ENCODE measurements at places on chromosomes 7 and 10. TPM values are rescaled to one million over a fixed set of nuclear protein-coding genes. Genes with fewer than 3 reads are reported as not detected.

The PLXNA4 gene
- total RNA-seq: 13.6 TPM

The EPO gene
- 0.22 TPM for total RNA-seq

The DGKB gene
- 2.6 TPM for total RNA-seq

The PTN gene
- total RNA-seq: 16.2 TPM

GRCh38 chr10:132110111-132110521 is 44.4 kb downstream of the JAKMIP3 start:
- H3K4me3 ChIP-seq: no peak overlapping the region
- no peaks in the 10 kb centered on the region for H3K36me3 ChIP-seq
- peaks cover 20% of the 10 kb centered on the region for H3K27me3 ChIP-seq

DNA sequence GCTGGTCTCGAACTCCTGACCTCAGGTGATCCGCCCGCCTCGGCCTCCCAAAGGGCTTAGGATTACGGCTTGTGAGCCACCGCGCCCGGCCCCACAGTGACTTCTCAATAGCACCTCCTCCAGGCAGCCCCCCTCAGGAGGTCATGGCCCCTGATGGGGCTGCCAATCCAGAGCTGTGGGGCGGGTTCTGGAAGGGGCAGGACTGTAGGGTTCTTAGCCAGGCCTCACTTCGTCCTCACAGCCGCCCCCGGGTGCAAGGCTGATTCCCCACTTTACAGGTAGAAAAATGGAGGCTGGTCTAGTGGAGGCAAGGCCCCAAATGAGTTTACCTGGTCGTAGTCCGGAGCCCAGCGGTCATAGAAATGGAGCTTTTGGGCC is 638 bp downstream of the METTL27 start:
- peak overlapping the region; percentile 92 for H3K4me3 ChIP-seq
- no peak for DNase-seq
- H3K36me3 ChIP-seq: no peaks in the 10 kb centered on the region
- H3K27me3 ChIP-seq: no peaks in the 10 kb centered on the region
- peaks cover 14% of the 10 kb centered on the region for H3K4me1 ChIP-seq
- peak overlapping the region; percentile 87 for H3K27ac ChIP-seq

GRCh38 chr7:47104206-47104549 is 477.7 kb downstream of the TNS3 start:
- H3K27me3 ChIP-seq: no peaks in the 10 kb centered on the region
- H3K36me3 ChIP-seq: no peaks in the 10 kb centered on the region
- H3K4me3 ChIP-seq: no peak overlapping the region
- no peaks in the 10 kb centered on the region for H3K4me1 ChIP-seq
- no peak for DNase-seq

DNA sequence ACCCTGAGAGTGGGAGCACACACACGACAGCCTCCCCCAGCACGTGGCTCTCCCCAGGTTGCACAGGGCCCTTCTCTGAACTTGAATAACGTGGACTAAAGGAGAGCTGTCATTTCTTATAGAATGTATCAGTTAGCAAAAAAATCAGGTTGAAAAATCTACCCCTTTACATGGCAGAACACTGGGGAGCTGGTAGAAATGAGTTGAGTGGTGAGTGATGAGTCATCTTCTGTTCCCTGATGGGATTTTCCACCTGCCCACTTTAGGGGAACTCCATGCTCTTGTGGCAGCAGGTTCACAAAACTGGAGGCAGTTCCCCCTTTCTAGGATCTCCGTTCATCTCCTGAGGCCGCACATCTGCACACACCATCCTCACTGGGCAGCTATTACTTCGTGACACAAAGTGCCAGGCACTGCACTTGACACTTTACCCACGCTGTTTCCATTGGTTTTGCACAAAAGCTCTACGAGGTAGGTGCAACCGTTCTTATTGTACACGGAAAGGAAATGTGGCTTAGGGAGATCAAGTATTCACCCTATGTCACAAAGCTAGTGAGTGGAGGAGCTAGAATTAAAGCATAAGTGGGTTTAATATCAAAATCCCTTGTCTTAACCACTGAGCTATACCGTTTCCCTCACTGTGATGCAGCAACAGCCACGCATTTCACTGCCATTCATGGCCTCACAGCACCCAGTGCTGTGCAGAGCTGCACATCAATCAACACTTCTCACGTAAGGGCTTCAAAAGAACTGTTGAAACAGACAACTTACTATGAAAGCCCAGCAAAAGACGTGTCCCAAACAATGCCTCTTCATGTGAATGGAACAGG is 80.2 kb downstream of the RNF216 start:
- peaks cover 53% of the 10 kb centered on the region for H3K4me1 ChIP-seq
- H3K4me3 ChIP-seq: no peak overlapping the region
- H3K27me3 ChIP-seq: no peaks in the 10 kb centered on the region
- peaks cover 11% of the 10 kb centered on the region for H3K36me3 ChIP-seq

DNA sequence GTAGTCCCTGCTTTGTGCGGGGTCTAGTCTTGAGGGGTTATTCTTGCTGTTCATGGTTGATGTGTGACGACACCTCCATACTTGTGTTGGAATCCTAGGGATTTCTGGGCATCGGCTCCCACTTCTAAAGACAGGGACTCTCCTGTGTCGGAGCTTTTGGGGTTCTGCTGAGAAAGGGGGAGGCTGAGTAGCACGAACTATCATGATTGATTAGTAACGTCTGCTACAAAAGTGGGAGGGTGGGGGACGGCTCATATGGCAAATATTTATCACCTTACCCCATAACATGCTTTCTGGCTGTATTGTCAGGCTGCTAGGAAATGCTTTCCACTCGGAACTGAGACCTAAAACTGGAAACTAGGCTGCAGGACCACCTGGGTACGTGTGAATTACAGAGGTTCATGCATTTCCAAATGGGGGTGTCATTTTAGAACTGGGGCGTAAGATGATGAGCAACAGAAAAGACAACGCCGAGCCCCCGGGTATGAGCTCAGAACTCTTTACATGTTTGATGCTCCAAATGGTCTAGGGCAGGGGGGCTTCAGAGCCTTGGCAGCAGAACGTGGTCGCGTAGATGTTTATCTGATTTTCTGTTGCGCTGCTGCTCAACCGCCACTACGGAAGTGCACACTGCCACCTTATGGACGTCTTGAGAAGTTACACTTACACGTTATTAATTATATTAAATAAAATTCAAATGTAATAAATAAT is 15.1 kb upstream of the NME8 start:
- H3K27me3 ChIP-seq: peaks cover 15% of the 10 kb centered on the region
- H3K36me3 ChIP-seq: no peaks in the 10 kb centered on the region
- no peak overlapping the region for H3K27ac ChIP-seq
- no peak for DNase-seq

DNA sequence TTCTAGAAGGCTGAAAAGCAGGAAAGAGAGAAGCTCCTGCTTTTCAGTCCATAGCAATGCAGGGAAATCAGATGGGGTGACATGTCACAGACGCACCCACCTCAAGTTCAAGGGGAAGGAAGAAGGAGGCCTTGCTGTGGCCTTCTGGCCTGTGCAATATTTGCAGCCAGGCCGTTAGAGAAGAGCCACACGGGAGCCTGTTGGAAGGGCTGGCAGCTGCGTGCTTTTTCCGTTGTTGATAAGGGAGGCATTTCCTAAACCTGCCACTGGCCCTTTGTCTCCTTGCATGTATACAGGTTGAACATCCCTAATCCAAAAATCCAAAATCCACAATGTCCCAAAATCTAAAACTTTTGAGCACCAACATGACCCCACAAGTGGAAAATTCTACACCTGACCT is 492.5 kb upstream of the ZMIZ1 start:
- peaks cover 26% of the 10 kb centered on the region for H3K4me1 ChIP-seq
- no peaks in the 10 kb centered on the region for H3K36me3 ChIP-seq
- peaks cover under 1% of the 10 kb centered on the region for H3K27me3 ChIP-seq
- no peak for DNase-seq

GRCh38 chr7:95688931-95689495 is 83.3 kb upstream of the DYNC1I1 start:
- DNase-seq: no peak
- H3K4me3 ChIP-seq: no peak overlapping the region
- H3K27me3 ChIP-seq: no peaks in the 10 kb centered on the region
- peaks cover 22% of the 10 kb centered on the region for H3K4me1 ChIP-seq
- H3K27ac ChIP-seq: no peak overlapping the region

DNA sequence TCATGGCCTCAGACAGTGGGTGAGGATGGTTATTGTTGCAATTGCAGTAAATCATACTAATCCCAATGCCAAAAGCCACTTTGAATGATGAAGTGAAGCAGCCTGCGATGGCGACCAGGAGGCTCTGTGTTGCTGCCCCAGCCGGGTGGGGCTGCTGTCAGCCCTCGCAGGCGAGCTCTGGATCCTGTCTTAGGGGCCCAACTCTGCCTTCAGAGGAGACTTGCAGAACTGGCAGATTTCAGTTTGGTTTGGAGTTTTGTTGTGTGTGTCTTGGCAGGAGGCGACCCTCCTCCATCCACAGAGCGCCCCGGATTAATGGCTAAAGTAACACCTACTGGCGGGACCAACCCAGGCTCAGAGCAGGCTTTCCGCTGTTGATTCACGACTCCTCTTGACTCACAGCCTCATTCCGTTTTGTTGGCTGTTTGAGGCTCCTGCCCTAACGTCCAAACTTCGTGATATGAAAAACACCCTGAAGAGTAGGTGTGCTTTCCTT is 67.9 kb upstream of the BMPER start:
- H3K4me1 ChIP-seq: peaks cover 11% of the 10 kb centered on the region
- no peak overlapping the region for H3K4me3 ChIP-seq
- peaks cover 24% of the 10 kb centered on the region for H3K27me3 ChIP-seq
- peaks cover 3% of the 10 kb centered on the region for H3K36me3 ChIP-seq
- H3K27ac ChIP-seq: peak overlapping the region; percentile 29

- no peak overlapping the region for H3K27ac ChIP-seq
- peaks cover 25% of the 10 kb centered on the region for H3K36me3 ChIP-seq
- H3K4me1 ChIP-seq: peaks cover 14% of the 10 kb centered on the region
These were observed 31.1 kb downstream of the ARHGAP12 start for GRCh38 chr10:31897506-31897905.

DNA sequence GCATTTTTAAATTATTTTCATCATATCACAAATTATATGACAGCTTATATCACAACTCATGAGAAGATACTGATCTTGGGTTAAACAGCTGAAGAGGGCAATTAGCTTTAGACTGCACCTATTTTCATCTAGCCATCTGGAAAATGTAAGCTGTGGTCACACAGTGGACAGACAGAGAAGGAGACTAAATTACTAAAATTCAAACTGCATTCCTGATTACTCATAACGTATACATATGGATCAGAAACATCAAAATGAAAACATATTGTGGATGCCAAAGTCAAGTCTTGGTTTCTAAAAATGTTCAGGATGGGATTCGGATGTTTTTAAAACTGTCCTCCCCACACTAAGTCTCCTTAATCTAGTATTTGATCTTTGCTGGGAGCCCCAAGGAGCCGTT is 6.6 kb downstream of the BBIP1 start:
- H3K36me3 ChIP-seq: peaks cover 3% of the 10 kb centered on the region
- H3K27me3 ChIP-seq: no peaks in the 10 kb centered on the region
- peaks cover 13% of the 10 kb centered on the region for H3K4me1 ChIP-seq
- no peak overlapping the region for H3K4me3 ChIP-seq
- no peak for DNase-seq
- no peak overlapping the region for H3K27ac ChIP-seq

DNA sequence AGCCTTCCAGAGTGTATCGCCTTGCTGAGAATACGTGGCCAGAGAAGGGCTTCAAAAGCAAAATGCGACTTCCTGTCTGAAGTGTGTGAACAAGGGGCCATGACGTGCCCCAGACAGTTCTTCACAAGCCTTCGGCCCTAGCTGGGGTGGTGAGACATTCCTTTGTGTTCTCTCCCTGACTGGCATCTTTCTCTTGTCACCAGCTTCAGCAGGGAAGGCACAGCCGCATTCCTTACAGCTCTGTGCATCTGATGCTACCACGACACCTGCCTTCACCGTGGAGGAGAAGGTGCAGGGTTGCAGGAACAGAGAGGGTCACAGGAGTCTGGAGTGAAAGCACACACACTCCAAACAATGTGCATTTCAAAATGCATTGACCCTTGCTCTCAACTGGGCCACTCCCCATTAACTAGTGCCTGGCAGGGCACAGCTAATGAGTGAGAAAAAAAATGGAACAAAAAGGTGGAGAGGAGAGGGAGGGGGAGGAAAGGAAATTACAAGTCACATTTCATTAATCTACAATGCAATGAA is 93.4 kb downstream of the GPR26 start:
- DNase-seq: no peak
- peak overlapping the region; percentile 42 for H3K4me3 ChIP-seq
- peaks cover 6% of the 10 kb centered on the region for H3K4me1 ChIP-seq
- H3K27me3 ChIP-seq: peaks cover 15% of the 10 kb centered on the region
- H3K27ac ChIP-seq: peak overlapping the region; percentile 96
- no peaks in the 10 kb centered on the region for H3K36me3 ChIP-seq

DNA sequence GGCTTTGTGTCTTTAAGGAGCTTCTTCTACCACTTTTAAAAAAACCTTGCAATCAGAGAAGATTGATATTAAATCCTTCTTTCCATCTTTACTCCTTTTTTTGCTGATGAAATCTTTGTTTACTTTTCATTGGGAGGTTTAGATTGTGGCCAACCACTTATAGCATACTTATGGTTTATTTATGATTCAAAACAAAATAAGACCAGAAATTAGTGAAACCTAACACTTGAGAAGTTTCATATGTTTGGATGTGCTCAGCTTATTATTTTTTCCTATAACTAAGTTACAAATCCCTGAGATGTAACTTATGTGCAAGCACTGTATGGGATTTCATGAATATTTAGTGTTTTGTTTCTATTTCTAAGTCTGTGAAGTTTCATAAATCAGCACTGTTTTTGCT is 13.5 kb upstream of the PRPS1L1 start:
- no peaks in the 10 kb centered on the region for H3K4me1 ChIP-seq
- no peak for DNase-seq
- H3K36me3 ChIP-seq: no peaks in the 10 kb centered on the region
- H3K4me3 ChIP-seq: no peak overlapping the region
- no peaks in the 10 kb centered on the region for H3K27me3 ChIP-seq

GRCh38 chr7:22762866-22763265 is 35.9 kb downstream of the IL6 start:
- H3K4me1 ChIP-seq: no peaks in the 10 kb centered on the region
- H3K36me3 ChIP-seq: no peaks in the 10 kb centered on the region
- peaks cover 4% of the 10 kb centered on the region for H3K27me3 ChIP-seq

- H3K27ac ChIP-seq: peak overlapping the region; percentile 35
- no peaks in the 10 kb centered on the region for H3K36me3 ChIP-seq
- H3K4me1 ChIP-seq: peaks cover 29% of the 10 kb centered on the region
- H3K27me3 ChIP-seq: peaks cover 7% of the 10 kb centered on the region
- H3K4me3 ChIP-seq: peak overlapping the region; percentile 26
These were observed 100.8 kb downstream of the C10orf90 start for GRCh38 chr10:126569513-126570244.

GRCh38 chr10:28020080-28020860 is 21.4 kb upstream of the ODAD2 start:
- DNase-seq: no peak
- H3K4me1 ChIP-seq: no peaks in the 10 kb centered on the region
- no peak overlapping the region for H3K4me3 ChIP-seq

- no peak for DNase-seq
- no peaks in the 10 kb centered on the region for H3K27me3 ChIP-seq
- H3K4me1 ChIP-seq: peaks cover 40% of the 10 kb centered on the region
- no peaks in the 10 kb centered on the region for H3K36me3 ChIP-seq
These were observed 1.2 kb upstream of the ADD3 start for GRCh38 chr10:110006358-110007160.

DNA sequence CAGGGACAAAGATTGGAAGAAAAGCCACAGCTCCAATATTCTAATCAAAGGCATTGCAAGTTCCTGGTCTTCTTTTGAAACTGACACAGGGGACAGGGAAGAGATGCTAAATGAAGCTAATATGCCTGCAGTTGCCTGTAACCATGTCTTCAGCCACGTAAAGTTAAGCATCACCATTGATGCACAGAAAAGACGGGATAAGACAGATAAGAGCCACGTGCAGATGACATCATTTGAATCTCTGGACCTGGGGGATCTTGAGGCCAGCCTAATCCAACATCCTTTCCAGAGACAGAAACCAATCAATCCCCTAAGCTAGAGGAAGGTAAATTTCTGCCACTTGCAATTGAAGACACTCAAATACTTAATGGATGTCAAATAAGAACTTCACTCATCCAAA is 93.4 kb downstream of the PIP4K2A start:
- H3K27ac ChIP-seq: no peak overlapping the region
- no peak for DNase-seq
- H3K4me3 ChIP-seq: no peak overlapping the region
- H3K27me3 ChIP-seq: no peaks in the 10 kb centered on the region
